ENCODE measurements at places on chromosomes 3 and 15.
A peak's percentile ranks its signal among the peaks of the same experiment; 100 is the strongest.

- no peak for DNase-seq
Observed at GRCh38 chr3:58073301-58074108, 65.3 kb downstream of the FLNB start.

GRCh38 chr3:114089675-114090074 lies 33.1 kb downstream of the QTRT2 start:
- DNase-seq = no peak

GRCh38 chr3:73774645-73775044 lies 149.9 kb upstream of the PDZRN3 start:
- no peak for DNase-seq

GRCh38 chr3:175260145-175260794 lies 401.1 kb downstream of the NAALADL2 start:
- DNase-seq = no peak

DNA sequence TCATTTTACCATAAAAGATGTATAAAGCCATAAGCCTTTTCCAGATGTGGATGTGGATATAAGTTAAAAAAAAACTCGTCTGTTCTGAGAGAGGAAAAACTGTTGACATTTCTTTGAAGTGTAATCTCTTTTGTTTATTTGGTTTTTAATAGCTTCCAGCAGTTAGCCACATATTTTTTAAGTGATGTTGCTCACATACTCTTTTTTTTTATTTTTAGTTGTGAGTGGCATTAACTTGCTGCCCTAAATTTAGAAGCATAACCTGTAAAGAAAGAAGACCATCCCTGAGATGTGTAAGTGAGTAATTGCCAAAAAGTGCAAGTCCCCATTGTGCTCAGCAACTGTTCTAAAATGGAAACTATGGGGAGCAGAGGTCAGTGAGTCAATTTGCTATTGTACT lies 415.9 kb upstream of the MDFIC2 start:
- no peak for DNase-seq

GRCh38 chr3:71846185-71846584 lies 61.2 kb upstream of the PROK2 start:
- no peak for DNase-seq

DNA sequence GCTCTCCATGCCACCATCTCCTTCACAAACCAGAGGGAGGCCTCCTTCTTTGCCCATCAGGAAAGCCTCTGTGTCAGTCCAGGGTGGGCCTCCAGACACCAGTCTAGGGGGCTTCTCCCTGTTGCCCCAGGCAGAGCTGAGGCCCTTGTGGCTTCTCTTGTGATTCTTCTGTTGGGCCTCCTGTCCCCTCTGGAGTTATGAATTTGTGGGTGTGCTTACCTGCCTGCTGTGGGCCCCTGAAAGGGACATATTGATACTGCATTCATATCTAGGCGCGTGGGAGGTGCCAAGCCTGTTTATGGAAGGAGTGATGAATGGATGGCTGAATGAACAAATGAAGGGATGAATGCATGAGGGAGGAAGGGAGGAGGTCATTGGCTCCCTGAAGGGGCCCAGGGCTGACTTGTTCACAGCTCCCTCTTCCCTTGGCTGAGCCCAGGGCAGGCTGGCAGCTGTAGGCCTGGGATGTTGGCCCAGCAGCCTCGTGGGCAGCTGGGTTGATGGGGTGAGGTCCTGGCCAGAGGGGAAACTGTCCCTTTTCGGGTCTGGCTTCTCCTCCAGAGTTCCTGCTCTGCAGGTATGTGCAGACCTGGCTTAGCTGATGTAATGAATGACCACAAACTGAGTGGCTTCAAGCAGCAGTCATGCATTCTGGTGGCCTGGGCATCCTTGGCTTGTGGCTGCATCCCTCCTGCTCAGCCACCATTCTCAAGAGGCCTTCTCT lies 195.4 kb downstream of the GOLGA6L6 start:
- DNase-seq = no peak

DNA sequence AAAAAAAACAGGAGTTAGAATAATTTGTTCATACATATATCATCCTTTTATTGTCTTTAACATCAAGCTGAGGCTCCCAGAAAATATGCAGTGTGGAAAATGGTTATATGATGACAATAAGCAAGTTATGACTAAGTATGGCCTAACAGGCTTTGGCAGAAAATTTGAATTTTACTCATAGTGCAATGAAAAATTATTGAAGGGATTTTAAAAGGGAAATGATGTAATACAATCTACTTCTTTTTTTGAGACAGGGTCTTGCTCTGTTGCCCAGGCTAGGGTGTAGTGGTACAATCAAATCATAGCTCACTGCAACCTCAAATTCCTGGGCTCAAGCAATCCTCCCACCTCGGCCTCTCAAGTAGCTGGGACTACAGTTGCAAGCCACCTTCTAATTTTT lies 78.7 kb downstream of the FAIM start:
- no peak for DNase-seq

GRCh38 chr3:4850928-4851265 lies 128.3 kb upstream of the BHLHE40 start:
- DNase-seq = no peak

DNA sequence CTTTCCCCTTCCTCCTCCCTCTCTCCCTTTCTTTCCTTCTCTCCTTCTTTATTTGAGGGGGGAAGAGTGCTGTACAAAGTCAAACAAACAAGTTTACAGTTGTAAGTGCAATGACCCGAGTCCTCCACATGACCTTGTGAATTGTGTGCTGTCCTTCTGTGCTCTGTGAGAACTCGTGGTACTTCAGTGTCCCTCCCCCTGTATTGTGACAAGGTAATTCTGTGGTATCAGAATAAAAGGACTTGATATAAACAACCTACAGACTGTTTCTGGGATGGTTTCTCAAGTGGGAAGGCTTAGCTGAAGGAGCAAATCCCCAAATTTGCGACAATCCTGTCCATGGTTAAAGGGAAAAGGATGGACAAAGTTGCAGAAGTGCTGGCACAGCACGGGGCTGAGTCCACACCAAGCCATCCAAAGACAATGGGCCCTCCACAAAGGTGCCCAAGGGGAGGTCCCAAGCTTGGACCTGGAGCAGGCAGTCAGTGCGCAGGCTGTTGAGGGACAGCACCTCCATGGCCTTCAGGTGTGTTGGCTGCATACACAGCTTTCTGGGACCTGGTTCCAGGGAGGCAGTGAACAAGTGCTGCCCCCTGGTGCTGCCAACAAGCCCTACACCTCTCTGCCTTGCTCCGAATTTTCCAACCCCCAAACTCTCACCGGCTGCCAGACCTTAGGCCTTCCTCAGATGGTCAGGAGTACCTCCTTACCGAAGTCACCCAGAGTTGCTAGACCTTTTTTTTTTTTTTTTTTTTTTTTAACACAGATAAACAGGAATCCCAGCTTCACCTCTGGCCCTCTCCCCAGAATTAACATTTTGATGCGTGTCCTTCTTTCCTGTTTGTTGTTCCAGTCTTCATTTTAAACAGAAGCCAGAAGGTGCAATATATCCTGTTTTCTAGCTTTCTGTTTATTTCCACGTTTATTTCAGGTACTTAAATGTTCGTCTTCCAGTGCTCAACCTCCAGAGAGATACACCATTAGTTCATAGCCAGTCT lies 2.6 kb upstream of the APEH start:
- DNase-seq = no peak

DNA sequence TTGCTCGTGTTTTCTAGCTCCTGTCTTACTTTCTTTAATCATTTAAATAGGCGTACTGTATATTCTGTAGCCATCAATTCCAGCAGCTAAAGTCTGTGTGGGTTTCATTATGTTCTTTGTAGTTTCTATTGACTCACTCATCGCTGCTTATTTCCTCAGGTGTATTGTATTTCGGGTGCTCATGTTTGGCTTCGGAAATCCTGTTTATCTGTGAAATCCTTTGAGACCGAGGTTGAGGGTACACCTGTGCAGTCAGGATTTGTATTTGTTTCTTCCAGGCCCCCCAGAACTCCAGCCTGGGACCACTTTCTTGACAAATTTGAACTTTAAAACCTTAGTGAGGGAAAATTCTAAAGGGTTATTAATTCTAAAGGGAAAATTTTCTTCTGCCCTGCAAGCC lies 2.0 kb upstream of the PAK2 start:
- DNase-seq = no peak

GRCh38 chr3:151839313-151839631 lies 25.4 kb downstream of the AADAC start:
- DNase-seq = no peak

- no peak for DNase-seq
Observed at GRCh38 chr15:66848686-66849392, 146.8 kb downstream of the SMAD6 start.

- no peak for DNase-seq
Observed at GRCh38 chr3:126340943-126341754, 16.1 kb downstream of the KLF15 start.

GRCh38 chr15:67033012-67033411 lies 32.4 kb upstream of the SMAD3 start:
- DNase-seq = no peak

- no peak for DNase-seq
Observed at GRCh38 chr15:38642689-38643270, 78.2 kb upstream of the RASGRP1 start.

DNA sequence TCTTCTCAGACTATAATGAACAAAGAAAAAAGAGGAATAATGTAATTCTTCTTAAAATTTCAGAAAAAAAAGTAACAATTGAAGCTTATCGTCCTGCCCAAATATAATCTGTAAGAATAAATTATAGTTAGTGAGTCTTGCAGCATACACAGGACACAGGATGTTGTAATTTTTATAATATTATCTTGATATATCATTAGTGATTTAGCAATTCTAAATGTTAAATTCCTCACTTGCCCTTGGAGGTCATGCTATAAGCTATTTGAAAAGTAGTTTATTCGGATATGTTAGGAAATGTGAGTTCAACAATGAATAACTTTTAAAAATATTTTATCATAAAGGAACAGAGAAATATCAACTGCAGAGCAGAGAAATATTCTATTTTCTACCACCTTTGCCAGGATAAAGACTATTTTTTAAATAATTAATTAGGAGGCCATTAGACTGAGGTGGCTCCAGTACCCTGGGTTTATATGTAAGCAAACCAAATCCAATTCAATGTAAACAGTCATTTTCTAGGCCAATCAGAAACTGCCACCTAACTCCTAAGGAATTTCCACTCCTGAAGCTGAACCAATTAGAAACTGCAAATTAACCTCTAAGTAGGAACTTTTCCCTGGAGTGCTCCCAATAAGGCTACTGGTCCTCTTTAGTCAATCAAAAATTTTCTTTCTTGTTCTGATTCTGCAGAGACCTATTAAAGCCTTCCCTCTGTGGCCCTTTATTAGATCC lies 1109.3 kb downstream of the ROBO2 start:
- no peak for DNase-seq

GRCh38 chr3:73418681-73419080 lies 206.1 kb downstream of the PDZRN3 start:
- DNase-seq = no peak

DNA sequence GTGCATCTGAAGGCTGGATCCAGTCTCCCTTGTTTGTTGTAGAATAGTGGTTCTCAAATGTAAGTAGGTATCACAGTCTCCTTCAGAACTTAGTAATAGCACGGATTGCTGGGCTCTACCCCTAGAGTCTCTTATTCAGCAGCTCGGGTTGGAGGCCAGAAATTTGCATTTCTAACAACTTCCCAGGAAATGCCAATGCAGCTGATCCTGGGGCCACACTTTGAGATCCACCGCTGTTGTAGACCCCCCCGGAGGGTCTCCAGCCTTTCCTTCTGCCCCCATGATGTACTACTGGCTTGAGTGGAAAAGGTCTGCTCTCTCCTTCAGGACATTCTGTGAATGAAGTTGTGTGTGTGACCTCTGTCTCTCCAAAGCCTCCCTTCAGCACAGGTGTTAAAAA lies 153.8 kb upstream of the CTNNB1 start:
- no peak for DNase-seq

DNA sequence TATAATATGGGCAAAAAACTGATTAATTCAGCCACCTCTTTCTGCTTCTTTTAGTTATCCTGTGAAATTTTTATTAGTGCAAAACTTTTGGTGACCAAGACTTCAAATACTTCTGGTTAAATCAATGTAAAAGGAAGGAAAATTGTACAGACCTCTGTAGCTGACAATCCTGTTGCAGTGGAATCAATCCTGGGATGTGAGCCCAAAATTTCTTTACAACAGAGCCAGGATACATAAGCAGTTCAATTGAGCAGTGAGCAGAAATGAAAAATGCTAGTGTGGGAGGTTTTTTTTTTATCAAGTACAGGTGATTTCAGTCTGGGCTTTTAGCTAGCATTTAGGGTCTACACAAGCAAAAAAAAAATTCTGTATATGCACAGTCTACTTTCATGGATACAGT lies 398.0 kb downstream of the OTOL1 start:
- DNase-seq = no peak

DNA sequence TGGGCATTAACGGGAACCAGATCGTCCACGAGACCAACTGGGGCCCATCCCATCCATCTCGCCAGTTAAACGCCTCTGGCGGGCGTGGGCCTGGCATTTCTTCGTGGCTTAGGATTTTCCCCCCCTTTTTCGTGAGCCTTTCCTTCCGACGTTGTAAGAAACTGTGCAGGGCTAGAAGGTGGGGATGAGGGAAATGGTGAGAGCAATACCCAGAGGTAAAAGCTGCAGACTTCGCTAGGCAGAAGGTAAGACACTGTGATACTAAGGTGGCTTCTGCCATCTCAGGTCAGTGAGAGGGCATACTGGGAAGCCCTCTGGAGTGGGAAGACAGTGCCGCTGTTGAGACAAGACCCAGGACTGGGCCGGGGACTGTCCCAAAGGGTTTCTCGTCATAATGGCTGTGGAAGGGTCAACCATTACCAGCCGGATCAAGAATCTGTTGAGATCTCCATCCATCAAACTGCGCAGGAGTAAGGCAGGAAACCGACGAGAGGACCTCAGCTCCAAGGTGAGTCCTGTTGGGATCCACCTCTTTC lies 666 bp downstream of the MAPKBP1 start:
- no peak for DNase-seq

DNA sequence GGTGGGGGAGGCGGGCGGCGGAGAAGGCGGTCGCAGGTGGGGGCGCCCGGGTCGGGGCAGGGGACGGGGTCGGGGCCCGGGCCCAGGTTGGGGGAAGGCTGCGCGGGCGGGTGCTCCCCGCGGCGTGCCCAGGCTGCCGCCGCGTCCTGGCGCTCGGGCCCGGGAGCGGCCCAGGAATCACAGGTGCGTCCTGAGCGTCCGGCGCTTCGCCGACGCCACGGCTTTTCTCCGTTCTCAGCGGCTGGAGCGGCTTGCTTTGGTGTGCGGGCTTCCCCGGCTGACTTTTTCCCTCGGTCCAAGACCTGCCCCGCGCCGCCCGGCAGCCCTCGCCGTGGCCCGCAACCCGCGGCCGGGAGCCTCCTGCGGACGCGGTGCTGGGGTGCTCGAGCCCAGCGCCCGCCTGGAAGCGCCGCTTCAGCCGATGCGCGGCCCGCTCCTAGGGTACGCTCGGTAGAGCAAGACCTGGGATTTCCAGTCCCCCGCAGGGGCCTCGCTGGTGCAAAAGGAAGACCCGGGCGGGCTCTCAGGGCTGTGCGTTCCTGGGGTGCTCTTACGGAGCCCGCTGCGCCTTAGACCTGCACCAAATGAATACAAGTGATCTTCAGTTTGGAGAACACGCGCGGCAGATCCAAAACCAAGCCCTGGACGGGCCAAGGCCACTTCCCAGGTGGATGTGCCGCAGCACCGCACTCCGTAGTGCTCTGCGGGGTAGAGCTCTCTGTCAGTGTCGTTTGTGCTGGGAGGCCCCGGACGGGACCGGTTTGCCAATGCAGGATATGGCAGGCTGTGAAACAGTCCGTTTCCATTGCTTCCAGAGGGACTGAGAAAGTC lies 639 bp downstream of the NIPA1 start:
- peak; percentile 6 for DNase-seq

- no peak for DNase-seq
Observed at GRCh38 chr3:157515398-157515797, 12.2 kb upstream of the VEPH1 start.

- DNase-seq = no peak
Observed at GRCh38 chr3:10374311-10374710, 53.4 kb upstream of the SEC13 start.

Measured in left renal pelvis (tissue), 4 donors.